ENCODE measurements at places on chromosomes 6 and 20. TPM values are rescaled to one million over a fixed set of nuclear protein-coding genes. Genes with fewer than 3 reads are reported as not detected.

DNA sequence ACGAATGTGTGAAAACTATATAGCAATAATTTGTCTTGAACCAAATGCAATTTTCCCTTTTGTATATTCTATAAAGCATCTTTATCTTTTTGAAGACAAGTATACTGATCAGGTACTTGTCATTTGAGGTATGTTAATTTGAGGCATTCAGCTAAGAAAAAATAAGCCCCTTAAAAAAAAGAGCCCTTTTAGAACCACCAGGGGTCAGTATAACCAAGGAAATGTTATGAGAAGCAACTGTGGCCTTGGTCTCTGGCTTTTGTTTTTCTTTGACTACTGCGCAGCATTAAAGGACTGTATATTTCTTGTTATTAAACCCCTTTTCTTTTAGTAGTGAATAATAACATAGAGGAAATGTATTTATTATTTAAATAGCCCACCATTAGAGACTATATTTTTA lies 43.1 kb downstream of the CD109 start:
- peak; percentile 38 for DNase-seq

UBE2C gene
- total RNA-seq: 112 TPM

CDH26 gene
- total RNA-seq: 0.44 TPM

NKX2-4 gene
- not detected for total RNA-seq

PARD6B gene
- 82.5 TPM for total RNA-seq

GRCh38 chr20:38685853-38686473 lies 38.3 kb upstream of the SLC32A1 start:
- DNase-seq: peak; percentile 41

GRCh38 chr6:107607116-107607515 lies 117.2 kb downstream of the SOBP start:
- no peak for DNase-seq

DNA sequence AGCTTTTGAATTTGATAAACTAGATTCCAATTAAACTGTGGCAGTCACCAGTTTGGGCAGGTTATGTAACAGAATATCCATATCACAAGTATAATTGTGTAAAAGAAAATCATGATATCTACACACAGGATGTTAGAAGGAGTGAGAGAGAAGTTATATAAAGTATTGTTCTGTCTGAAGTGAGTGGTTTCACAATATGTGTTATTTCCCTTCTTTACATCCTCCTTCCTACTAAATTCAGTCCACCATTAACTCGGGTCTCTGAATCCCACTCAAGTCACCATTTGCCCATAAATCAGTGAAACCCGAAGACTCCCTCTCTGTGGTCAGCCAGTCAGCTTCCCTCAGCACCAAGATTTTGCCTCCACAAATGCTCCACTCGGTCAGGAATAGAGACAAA lies 796 bp downstream of the HLA-DQB1 start:
- DNase-seq: no peak

GRCh38 chr6:72182337-72183246 lies 296.2 kb downstream of the RIMS1 start:
- no peak for DNase-seq
